ENCODE measurements at places on chromosomes 11 and 22. TPM values are rescaled to one million over a fixed set of nuclear protein-coding genes. Genes with fewer than 3 reads are reported as not detected.

CHRM4 gene
- 5.4 TPM for polyA plus RNA-seq

OAF gene
- polyA plus RNA-seq, result 94.3 TPM

CARD18 gene
- polyA plus RNA-seq, result not detected

MALAT1 gene
- polyA plus RNA-seq, result 6.6 TPM

GLYATL2 gene
- polyA plus RNA-seq, result not detected

NF2 gene
- 18.7 TPM for polyA plus RNA-seq

LDHAL6A gene
- not detected for polyA plus RNA-seq

DDB1 gene
- polyA plus RNA-seq, result 75.1 TPM

RNF214 gene
- 12.0 TPM for polyA plus RNA-seq

MPPED2 gene
- 0.80 TPM for polyA plus RNA-seq

TRIM6 gene
- 1.0 TPM for polyA plus RNA-seq

IL17REL gene
- polyA plus RNA-seq, result not detected

TNNT3 gene
- polyA plus RNA-seq, result 1.2 TPM

MAPK8IP2 gene
- under 0.01 TPM for polyA plus RNA-seq

SLC37A4 gene
- 11.1 TPM for polyA plus RNA-seq

SMC1B gene
- not detected for polyA plus RNA-seq

SDHD gene
- 304 TPM for polyA plus RNA-seq

PVALB gene
- polyA plus RNA-seq, result not detected

ST14 gene
- polyA plus RNA-seq, result 109 TPM

BRSK2 gene
- polyA plus RNA-seq, result not detected

NCAM1 gene
- 0.46 TPM for polyA plus RNA-seq

MS4A4A gene
- polyA plus RNA-seq, result 43.9 TPM

NEFH gene
- polyA plus RNA-seq, result 1.2 TPM

LUZP2 gene
- polyA plus RNA-seq, result 0.66 TPM

MEI1 gene
- polyA plus RNA-seq, result 1.4 TPM

PIWIL4 gene
- polyA plus RNA-seq, result 3.5 TPM

EXPH5 gene
- polyA plus RNA-seq, result 2.4 TPM

SH3BP1 gene
- 35.4 TPM for polyA plus RNA-seq

RAG2 gene
- not detected for polyA plus RNA-seq

EIF4ENIF1 gene
- polyA plus RNA-seq, result 5.5 TPM

NAGA gene
- polyA plus RNA-seq, result 20.1 TPM

TREH gene
- polyA plus RNA-seq, result 1.4 TPM

DRG1 gene
- 35.8 TPM for polyA plus RNA-seq

BTBD18 gene
- 0.03 TPM for polyA plus RNA-seq

UPB1 gene
- 0.28 TPM for polyA plus RNA-seq

DCHS1 gene
- polyA plus RNA-seq, result 6.3 TPM

PARVG gene
- 4.4 TPM for polyA plus RNA-seq
